ENCODE measurements at places on chromosomes 7 and 10. TPM values are rescaled to one million over a fixed set of nuclear protein-coding genes. Genes with fewer than 3 reads are reported as not detected.

GRCh38 chr7:112757337-112757736 lies 32.9 kb downstream of the TMEM168 start:
- no peak for DNase-seq

DNA sequence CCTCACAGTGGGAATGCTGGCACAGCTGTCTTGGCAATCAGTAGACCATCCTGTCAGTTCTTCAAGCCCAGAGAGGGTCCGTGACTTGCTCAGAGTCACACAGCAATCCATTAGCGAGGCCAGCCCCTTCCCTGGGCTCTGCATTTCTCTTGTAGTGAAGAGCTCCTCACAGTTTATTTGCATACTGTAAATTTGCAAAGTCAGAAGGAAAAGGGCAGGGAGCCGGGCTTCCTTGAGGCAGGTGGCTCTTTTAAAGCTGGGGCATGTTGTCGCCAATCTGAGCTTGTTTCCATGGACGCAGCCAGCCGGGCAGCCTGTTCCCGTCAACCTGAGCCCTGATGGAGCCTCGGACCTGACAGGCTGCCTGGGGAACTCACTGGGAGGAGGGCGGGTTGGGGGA lies 123.4 kb downstream of the CUX1 start:
- DNase-seq, result no peak

DNA sequence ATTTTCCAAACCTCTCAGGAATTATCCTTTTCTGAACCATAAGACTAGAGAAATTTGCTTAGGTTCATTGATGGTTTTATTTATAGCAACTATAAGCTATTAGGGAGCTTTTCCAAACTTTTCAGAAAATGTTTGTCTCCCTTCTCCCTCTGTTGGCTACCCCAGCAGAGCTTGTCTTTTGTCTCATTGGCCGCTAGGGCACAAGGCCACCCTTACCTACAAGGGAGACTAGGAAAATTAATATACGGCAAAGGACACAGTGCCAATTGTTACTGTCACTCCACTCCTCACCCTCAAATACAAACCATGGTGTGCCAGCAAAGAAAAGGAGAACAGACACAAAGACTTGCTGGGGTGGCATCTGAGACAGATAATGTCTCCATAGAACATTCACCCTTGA lies 471.4 kb downstream of the XPNPEP1 start:
- DNase-seq, result no peak

DNA sequence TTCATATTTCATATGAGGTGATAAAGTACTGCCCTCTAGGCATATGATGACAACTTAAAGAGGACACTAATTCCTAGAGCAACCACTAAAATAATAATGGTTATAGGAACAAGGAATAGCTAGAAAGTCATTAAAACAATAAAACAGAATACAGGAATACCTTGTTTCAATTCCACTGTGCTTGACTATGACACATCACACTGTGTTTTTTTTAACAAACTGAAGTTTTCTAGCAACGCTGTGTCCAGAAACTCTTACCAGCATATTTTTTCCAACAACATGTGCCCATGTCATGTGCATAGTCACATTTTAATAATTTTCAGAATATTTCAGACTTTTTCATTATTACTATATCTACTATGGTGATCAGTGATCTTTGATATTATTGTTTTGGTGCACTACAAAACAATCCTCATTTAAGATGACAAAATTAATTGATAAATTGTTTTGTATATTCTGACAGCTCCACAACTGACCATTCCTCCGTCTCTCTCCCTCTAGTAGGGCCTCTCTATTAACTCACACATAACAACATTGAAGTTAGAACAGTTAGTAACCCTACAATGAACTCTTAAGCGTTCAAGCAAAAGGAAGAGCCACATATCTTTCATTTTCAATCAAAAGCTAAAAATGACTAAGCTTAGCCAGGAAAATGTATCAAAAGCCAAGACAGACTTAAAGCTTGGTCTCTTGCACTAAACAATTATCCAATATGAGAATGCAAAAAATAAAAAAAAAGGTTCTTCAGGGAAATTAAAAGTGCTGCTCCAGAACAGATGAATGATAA lies 85.8 kb downstream of the SNX13 start:
- no peak for DNase-seq

DNA sequence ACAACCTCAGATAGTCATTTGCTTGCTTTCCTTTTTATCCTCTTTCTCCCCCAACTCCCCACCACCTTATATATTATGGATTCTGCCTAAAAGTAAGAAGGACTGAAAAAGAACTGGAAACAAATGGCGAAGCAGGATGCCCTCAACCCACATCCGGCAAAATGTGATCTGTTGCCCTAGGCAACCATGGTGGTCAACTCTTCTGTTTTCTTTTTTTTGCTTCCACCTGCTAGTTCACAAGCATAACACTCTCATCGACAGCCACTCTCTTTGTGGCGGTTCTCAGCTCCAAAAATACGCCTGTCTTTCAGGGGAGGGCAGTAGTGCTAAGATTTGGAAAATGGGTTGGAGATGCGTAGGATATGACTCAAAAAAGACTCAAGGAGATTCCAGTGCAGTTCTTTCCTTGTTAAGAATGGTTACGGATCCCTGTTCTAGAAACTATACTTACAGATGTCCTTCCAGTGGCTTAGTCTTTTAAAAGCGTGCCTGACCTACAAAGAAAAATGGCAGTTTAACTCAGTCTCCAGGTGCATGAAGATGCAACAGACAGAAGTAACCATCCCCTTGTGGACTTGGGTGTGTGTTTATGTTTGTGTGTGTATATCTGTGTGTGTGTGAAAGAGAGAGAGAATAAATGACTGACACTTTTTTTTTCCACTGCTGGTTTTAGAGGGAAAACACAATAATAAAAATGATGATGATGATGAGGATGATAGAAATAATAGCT lies 10.7 kb downstream of the APBB1IP start:
- no peak for DNase-seq

GIMAP8 gene
- 16.5 TPM for polyA plus RNA-seq

GRCh38 chr10:89250865-89251408 lies 638 bp downstream of the LIPA start:
- DNase-seq, result no peak

DNA sequence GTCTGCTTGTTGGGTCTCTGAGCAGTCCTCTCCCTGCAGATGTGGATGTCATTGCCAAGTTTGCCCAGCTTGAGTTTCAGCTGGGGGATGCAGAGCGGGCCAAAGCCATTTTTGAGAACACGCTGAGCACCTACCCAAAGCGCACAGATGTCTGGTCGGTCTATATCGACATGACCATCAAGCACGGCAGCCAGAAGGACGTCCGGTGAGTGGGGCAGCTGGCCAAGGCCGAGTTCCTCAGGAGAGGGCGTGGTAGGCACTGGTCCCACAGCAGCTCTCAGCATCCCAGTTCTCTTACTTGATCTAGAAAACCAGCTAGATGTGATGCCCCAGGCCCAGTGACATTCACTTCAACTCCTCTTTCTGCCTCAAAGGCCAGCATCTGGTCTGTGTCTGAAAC lies 7.7 kb downstream of the CALHM2 start:
- no peak for DNase-seq

DNA sequence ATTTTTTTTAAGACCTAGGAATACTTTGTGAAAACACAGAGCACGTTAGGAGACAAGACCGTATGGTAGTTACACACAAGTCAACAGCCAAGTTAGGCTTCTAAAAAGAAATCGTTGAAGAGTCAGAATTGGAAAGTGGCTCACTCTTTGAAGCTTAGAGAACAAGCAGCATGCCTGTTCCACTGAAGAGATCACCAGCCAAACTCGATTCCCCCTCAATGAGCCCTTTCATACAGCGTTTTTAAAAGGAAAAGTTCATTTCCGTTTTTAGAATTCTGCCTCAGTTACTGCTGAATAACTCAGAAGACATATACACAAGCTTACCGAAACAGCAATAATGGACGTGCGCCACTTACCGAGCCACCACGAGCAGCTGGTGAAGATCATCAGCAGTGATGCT lies 41.0 kb downstream of the MCMBP start:
- no peak for DNase-seq

GRCh38 chr10:74013004-74013403 lies 15.1 kb downstream of the VCL start:
- DNase-seq, result no peak

LRRC61 gene
- polyA plus RNA-seq, result 8.6 TPM

DNA sequence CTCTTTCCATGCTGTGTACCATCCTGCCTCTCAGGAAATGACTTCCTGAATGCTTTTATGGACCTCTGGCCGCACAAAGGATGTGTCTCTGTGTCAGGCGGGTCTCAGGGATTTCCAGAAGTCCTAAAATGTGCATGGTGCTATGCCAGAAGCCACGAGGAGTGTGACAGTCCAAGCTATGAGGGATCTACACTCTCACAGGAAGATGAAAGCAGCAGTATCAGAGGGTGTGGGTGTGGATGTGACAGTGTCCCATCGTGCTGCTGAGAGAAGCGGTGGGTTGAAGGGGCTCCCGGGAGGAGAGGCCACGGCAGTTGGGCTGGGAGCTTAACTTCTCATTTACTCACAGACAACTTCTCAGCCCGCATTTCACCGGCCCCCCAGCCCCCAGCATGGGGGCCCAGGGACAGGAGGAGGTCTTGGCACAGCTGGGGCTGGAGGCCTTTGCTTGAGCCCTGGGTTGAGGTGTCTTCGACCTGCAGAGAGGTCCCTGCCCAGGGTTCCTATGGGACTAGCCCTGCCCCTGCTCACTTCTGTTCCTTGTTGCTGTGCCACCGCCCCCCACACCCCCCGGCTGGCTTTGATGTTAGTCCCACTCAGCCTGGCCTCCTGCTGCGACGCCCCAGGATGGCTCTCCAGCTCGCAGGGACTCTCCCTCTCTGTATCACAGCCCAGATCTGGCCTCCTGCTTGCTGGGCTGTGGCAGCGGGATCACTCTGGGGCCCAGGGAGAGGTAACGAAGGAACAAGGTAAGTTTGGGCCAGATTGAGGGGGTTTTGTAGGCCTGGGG lies 30.8 kb upstream of the EMX2 start:
- DNase-seq, result no peak

Data from CD14-positive monocyte (primary cell).